COLO829 (cell line): ENCODE measurements at places on chromosomes 13 and 19.
A peak's percentile ranks its signal among the peaks of the same experiment; 100 is the strongest.

GRCh38 chr13:32426990-32427851, 709 bp downstream of the N4BP2L1 start:
- DNase-seq = no peak

- DNase-seq = no peak
These were observed 22.5 kb downstream of the OBI1 start for GRCh38 chr13:78636495-78636894.

DNA sequence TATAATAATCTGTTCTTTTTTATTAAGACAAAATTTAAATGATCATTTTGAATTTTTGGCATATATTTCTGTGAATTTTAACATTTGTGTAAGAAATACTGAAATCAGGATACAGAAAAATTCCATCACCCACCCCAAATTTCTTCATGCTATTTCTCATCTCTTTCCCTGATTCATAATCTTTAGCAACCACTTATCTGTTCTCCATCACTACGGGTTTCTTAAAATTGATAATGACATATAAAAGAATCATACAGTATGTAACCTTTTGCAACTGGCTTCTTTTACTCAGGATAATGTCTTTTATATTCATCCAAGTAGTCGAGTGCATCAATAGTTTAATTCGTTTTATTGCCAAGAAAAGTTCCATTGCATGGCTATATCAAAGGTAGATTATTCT, 1627.0 kb downstream of the PCDH9 start:
- no peak for DNase-seq

DNA sequence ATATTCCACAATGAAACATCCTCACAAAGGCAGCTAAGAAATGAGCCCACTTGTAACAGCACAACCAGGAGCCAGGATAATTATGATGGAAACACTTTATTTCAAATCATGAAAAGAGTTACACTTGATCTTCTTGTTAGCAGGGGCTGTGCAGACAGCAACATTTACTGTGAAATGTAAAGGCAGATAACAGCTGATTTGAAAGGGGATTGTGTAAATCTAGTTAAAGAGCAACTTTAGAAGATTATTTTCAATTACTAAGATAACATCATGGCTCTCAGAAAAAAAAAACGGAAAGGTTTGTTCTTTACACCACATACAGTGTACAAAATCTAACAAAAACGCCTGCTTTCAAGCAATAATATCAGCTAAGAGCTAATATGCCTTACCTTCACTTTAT, 22.4 kb downstream of the ENOX1 start:
- DNase-seq = no peak

DNA sequence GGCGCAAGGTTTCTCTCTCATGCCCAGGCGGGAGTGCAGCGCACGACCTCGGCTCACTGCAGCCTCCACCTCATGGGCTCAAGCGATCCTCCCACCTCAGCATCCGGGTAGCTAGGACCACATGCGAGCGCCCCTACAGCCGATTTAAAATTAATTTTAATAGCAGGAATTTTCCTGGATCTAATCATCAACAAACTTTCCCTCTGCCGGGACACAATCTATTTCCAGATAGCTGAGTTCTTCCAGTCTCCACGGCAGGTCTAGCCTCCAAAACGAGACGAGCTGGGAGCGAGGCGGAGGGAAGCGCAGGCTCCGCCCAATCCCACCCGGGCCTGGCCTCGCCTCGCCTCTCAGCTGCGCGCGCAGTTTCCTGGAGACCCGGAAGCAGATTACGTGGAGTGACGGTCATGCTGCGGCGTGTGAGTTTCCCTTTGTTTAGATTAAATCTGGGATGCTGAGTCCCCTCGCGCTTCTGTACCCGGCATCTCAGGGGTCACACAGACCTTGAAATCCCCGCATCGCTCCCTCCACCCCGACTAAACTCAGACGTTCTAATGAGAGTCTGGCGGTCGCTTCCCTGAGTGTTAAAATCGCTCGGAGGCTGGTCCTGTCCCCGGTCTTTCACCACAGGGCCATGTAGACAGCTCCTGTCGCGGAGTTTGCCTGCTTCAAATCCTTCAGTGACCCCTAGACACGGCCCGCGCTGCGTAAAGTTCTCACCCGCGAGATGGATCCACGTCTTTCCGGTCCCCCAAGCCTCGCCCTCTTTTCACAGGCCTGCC, at the start of gene ZNF880:
ZNF880 (plus strand) TSS at position 365 of the 782 bp plus-strand sequence; CDS start at position 408, 43 bp downstream.
- DNase-seq = peak; percentile 65

- DNase-seq = no peak
These were observed 4.0 kb downstream of the COL5A3 start for GRCh38 chr19:10006335-10006708.

GRCh38 chr13:60765700-60766411, 368.8 kb downstream of the TDRD3 start:
- DNase-seq = no peak
